ENCODE measurements at places on chromosomes 3 and 15.

GRCh38 chr15:69530991-69531664, 78.5 kb downstream of the RPLP1 start:
- no peak for DNase-seq

DNA sequence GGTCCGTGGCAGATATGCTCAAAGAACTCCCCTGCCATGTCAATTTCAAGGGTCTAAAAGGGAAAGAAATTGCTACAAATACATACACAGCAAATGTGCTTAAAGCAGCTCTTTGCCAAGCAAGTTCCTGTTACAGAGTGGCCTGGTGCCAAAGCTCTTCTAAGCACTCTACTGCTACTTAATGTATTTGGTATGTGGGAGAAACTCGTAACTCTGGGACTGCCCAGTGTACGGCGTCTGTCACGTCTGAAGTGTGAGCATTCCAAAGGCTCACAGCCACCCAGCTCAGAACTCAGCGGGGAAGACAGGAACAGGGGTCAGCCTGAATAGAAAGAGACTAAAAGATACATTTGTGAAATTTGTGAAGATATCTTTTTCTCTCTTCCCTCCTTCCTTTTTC, 54.6 kb downstream of the RBMS3 start:
- no peak for DNase-seq

- DNase-seq, result no peak
Measured at GRCh38 chr3:109640146-109640652, 302.9 kb upstream of the DPPA4 start.

DNA sequence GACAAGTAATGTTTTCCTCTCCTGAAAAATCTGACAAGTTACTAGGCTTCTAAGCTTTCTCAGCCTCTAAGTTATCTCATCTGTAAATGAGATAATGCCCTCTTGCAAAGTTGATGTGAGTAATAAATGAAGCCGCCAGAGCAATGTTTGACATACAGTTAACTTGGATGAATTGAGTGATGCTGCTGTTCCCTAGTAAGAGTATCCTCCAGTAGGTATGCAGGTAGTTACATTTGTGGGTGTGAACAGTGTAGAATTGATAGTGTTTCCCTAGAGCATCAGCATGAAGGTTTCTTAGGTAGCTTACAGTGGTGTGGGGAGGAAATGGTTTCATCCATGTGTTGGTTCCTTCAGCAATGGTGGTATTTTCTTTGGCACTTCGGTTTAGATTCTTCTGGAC, 3.4 kb downstream of the ATP2C1 start:
- DNase-seq, result no peak

- no peak for DNase-seq
Measured at GRCh38 chr3:191166368-191166767, 32.7 kb upstream of the OSTN start.
